ENCODE measurements at places on chromosomes 16 and 17.

GRCh38 chr16:4682084-4682591 is 11.2 kb upstream of the NUDT16L1 start:
- no peak for DNase-seq

DNA sequence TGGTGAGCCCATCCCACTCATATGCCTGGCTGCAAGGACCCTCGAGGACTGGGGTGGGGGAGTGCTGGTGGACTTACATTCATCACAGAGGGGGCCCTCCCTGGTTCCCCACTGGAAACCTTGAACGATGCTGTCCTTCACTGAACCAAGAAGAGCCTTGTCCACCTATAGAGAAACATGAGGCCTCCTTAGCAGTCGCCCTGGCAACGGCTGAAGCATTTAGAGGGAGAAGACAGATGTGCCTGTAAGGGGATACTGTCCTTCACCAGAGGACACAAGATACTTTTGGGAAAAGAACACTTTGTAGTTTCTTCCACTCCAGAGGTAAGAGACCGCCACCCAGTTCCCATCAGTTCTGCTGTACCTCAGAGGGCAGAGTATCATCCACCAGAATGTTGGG is 6.5 kb downstream of the HIGD1B start:
- DNase-seq: no peak

DNA sequence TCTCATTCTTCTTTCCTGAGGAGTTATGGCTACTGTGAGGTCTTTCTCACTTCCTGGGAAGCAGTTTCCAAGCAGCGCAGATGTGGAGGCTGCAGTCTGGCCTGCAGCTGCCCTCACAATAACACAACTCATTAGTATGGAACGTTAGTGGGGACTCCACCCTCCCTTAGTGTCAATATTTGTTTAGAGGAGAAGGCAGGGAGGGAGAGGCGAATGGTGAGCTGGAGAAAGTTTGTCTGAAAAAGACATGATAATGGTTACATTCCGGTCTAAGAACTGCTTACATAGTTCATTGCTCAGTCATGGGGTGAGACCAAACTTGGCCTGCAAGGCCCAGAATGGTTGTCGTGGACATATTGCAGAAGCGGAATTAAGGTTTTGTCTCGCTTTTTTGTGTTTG is 170.2 kb downstream of the HS3ST3B1 start:
- no peak for DNase-seq

- no peak for DNase-seq
Observed at GRCh38 chr16:48447940-48448536, 62.8 kb upstream of the SIAH1 start.

DNA sequence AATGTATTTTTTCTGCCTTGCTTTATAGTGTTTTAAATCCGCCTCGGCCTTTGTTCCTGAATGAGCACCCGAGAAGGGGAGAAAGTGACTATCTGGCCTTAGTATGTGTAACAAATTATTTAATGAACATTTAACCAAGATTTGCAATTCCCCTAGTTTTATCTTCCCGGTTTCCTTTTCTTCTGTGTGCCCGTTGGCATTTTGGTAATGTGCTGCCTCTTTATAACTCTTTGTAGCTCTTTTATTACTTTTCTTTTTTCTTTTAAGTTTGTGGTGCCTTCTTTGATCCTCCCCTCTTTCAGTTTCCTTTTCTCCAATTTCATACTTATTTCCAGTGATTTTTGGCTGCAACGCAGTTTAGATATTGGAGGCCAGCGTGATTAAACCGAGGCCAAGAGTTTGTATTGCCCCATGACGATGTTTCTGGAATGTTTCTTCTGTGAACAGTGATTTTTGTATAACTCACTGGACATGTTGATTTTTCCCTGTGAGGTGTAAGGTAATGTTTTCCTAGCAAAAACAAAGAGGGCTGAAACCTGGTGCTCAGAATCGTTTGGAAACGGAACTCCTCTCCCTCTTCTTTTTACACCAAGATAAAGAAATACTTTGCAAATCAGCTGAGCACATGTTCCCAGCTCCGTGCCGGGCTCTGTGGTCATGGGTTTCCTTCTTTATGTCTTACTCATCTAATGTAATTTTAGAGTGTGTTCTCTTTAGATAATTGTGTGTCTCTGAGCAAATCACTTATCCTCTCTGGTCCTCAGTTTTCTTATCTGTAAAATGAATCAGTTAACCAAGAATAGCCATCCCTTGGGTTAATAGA is 344.3 kb downstream of the WWOX start:
- DNase-seq: no peak

DNA sequence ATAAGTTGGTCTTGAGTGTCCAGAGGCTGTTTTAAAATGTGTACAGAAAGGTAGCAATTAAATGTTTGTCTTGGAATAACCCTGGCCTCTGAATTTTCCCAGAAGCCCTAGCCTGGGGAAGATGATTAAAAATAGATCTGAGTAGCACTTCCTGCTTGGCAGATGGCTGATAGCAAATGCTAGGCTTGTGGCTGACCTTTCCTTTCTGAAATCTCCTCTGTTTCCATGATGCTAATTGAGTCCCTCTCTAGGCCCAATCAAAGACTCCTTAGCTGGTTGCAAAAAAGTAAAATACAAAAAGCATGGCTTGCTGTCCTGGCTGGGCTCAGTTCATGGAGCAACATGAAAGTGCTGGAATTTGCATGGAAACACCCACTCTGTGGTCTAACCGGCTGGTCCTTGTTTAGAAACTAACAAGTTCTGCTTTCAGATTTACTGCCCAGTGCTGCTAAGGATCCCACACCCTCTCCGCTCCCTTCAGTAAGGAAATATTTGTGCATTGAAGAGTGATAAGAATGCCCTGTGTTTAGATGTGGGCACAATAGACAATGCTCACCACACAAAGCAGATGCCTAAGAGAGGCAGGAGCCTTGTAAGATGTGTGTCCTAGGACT is 40.8 kb downstream of the YPEL2 start:
- no peak for DNase-seq

DNA sequence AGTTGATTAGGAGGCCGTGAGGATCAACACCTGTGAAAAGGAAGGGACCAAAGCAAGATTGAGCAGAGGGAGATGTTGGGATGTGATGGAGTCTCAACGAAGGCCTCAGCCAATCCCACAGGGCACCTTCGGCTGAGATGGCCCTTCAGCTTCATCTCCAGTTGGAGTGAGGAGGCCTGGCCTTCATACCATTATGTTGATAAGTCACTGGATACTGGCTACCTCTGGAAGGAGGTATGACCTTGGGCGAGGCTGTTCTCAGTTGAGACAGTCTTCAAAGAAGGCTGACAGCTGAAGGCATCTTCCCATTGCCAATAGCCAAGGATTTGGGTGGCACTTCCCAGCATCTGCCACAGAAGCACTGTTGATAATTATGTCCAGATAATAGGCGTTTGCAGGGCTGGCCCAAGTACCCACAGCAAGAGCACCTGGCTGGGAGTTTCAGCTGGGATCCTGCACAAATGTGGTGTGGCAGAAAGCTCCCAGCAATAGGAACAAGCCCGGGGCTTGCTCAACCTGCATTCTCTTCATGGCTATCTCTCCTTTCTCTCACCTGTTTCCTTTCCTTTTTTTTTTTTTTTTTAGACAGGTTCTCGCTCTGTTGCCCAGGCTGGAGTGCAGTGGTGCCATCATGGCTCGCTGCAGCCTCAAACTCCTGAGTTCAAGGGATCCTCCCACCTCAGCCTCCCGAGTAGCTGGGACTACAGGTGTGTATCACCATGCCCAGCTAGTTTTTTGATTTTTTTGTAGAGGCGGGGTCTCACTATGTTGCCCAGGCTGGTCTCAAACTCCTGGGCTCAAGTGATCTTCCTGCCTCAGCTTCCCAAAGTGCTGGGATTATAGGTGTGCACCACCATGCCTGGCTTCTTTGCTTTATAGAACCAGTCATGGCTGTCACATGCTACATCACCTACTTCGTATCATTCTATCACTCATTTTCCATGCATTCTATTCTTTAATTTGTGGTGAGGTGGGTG is 18.2 kb upstream of the MAP3K14 start:
- no peak for DNase-seq

GRCh38 chr17:78609191-78609641 is 32.0 kb upstream of the DNAH17 start:
- DNase-seq: no peak

DNA sequence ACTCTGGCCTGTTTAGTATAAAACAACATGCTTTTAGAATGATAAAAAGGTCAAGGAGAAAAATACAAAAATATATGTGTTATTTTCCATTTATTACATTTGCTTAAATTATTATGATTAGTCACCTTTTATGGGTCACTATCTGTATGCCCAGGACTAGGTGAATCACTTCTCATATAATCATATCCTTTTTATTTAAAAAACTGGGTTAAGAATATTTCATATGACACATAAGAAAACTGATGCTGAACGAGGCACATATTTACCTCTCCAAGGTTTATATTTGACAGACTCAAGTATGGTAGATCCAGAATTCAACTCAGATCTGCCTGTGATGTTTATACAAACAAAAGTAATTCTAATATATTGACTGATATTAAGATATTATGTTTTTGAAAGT is 134.5 kb downstream of the CDH8 start:
- DNase-seq: no peak

GRCh38 chr16:87185983-87186382 is 131.2 kb downstream of the C16orf95 start:
- no peak for DNase-seq

DNA sequence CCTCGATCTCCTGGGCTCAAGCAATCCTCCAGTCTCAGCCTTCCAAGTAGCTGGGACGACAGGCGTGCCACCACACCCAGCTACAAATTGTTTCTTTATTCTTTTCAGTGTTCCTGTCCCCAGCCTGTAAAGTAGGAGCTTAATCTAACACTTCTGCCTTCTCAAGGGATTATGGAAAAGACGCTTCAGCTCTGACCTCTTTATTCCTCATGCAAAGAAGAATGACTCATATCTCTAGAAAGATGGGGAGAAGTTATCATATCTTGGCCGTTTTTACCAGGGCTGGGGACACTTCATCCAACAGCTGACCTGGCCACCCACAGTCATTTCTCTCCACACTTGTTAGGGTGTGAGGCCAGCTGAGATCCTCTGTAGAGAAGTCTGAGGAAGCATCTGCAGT is 172.6 kb downstream of the HAPSTR1 start:
- no peak for DNase-seq

GRCh38 chr17:63552211-63552610 is 1.9 kb downstream of the DCAF7 start:
- DNase-seq: no peak

DNA sequence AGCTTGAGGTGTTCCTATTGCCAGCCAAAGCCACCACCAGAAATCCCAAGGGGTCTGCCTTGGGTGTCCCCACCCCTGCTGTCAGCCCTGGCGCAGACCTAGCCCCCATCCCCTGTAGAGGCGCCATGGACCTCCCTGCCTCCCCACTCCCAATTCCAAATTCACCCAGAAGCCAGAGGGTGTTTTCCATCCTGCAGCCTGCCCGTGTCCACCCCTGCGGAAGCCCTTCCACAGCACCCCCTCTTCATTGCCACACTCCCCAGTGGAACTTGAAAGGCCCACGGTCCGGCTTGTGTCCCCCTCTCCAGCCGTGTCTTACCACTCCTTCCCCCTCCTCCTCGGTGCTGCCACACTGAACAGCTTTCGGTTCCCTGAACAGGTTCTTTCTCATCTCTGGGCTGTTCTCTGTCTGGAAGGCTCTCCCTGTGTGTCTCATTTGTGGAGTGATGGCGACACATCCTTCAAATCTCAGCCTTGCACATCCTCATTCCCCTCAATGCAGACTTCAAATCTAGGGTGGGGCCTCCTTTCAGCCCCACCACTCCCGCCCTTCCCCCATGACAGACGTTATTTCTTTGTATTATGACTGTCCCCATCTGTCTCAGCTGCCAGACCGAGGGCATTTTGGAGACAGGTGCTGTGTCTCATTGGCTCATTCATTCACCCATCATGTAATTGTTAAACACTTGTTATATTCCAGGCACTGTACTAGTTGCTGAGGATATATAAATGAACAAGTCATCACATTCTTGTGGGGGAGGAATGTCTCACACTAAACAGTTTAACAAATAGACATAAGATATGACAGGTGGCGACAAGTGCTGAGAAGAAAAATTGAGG is 36.3 kb downstream of the ADGRG5 start:
- no peak for DNase-seq

DNA sequence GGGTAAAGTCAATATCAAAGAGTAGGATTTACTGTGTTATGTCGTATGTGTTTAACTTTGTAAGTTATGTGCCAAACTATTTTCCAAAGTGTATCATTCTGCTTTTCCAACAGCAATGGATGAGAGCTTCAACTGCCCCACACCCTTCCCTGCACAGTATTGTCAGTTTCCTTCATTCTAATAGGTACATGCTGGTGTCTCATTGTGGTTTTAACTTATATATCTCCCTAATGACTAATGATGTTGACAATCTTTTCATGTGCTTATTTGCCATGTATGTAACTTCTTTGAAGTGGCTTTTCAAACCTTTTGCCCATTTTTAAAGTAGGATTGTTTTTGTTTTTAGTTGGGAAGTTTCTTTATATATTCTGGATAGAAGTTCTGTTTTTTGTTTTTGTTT is 3.8 kb downstream of the DDX19B start:
- DNase-seq: no peak

DNA sequence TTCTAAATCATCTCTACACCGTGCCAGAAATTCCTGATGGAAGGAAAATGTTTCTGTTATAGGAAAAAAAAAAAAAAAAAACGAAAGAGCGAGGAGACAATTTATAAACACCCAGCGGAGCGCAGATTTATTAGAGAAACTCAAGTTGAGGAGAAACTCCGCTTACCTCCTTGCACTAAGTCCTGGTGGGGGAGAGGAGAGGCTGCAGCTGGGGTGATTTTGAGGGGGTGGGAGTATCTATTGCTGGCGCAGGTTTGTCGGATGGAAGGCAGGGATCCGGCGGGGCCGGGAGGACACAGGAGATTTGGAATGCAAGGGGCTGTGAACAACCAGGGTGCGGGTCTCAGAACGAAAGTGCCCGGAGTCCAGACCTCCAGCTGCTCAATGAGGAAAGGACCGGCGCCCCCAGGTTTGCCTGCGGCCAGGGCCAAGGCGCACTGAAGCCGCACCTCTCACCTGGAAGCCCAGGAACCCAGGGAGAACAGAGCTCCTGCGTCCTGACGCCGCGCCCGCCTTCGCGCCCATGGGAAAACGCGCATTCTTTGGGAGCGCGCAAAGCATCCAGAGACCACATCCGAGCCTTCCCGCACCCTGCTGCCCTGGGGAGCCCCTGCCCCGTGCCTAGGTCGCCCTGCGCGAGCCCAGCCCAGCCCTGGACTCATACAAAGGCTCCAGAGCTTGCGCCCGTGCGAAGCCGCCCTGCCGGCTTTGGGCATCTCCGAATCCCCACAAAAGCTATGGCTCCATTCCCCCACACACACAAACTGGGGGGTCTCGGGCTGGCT is 2.6 kb upstream of the HOXB8 start:
- no peak for DNase-seq

DNA sequence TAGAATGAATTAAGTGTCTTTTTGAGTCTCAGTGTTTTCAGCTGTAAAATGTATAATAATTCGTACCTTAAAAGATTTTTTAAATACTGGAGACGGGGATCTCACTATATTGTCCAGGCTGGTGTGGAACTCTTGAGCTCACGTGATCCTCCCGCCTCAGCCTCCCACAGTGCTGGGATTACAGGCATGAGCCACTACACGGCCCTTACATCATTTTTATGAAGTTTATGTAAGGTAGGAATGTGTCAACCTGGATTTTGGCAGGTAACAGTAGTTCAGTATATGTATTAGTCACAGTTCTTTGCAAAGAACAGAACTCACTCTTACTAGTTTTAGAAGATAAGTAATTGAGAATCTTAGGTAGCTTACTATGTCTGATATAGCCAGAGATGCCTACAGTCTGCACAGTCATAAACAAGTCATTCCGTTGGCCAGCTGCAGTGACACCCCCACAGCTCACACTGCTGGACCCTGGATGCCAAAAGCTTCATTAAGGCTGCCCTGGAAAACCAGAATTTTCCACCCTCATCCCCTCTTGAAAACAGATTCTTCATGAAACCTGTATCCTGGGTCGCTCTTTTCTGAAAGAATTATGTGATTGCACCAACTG is 583 bp upstream of the COX6A2 start:
- no peak for DNase-seq

GRCh38 chr17:62781831-62782251 is 26.3 kb downstream of the MARCHF10 start:
- DNase-seq: no peak

Measured in left renal pelvis (tissue), 4 donors.